ENCODE measurements at places on chromosomes 12 and 14. TPM values are rescaled to one million over a fixed set of nuclear protein-coding genes. Genes with fewer than 3 reads are reported as not detected.

- peaks cover 11% of the 10 kb centered on the region for H3K27me3 ChIP-seq
- peaks cover 6% of the 10 kb centered on the region for H3K4me1 ChIP-seq
- no peak overlapping the region for H3K27ac ChIP-seq
- peak; percentile 68 for DNase-seq
- H3K36me3 ChIP-seq = no peaks in the 10 kb centered on the region
Measured at GRCh38 chr14:106691601-106692291, 1165.4 kb downstream of the TMEM121 start.

DNA sequence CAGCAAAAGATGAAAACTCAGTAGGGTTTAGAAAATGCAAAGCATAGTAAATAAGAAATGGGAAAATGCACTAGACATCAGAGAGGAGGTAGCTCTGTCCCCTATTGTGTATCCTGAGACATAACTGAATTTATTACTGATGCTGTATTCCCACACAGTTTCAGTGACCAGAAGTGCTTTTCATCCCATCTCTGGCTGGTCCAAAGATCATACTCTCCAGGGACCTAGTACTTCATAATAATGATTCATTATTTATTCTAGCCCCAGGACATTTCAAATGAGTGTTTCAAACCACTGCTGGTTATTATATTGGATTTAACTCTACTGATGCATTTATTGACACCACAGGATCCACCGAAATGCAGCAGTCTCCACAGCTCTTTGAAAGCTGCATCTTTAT, 163.3 kb downstream of the PAWR start:
- H3K4me1 ChIP-seq = no peaks in the 10 kb centered on the region
- no peaks in the 10 kb centered on the region for H3K27me3 ChIP-seq
- H3K27ac ChIP-seq = no peak overlapping the region
- H3K4me3 ChIP-seq = no peak overlapping the region

- no peaks in the 10 kb centered on the region for H3K36me3 ChIP-seq
- H3K4me3 ChIP-seq = no peak overlapping the region
- no peaks in the 10 kb centered on the region for H3K27me3 ChIP-seq
- peaks cover 14% of the 10 kb centered on the region for H3K4me1 ChIP-seq
Measured at GRCh38 chr12:26281320-26281719, 85.9 kb downstream of the SSPN start.

The FAM222A gene
- 2.4 TPM for total RNA-seq

The ADAM21 gene
- not detected for total RNA-seq

- H3K4me1 ChIP-seq = peaks cover 69% of the 10 kb centered on the region
- DNase-seq = no peak
- H3K4me3 ChIP-seq = no peak overlapping the region
- no peak overlapping the region for H3K27ac ChIP-seq
- H3K36me3 ChIP-seq = peaks cover 26% of the 10 kb centered on the region
Measured at GRCh38 chr14:50791201-50791600, 39.8 kb downstream of the NIN start.

GRCh38 chr12:49304161-49304560, 9.2 kb downstream of the PRPH start:
- DNase-seq = no peak
- H3K27me3 ChIP-seq = peaks cover 28% of the 10 kb centered on the region
- no peak overlapping the region for H3K27ac ChIP-seq
- H3K4me3 ChIP-seq = no peak overlapping the region
- peaks cover 6% of the 10 kb centered on the region for H3K4me1 ChIP-seq
- H3K36me3 ChIP-seq = no peaks in the 10 kb centered on the region

DNA sequence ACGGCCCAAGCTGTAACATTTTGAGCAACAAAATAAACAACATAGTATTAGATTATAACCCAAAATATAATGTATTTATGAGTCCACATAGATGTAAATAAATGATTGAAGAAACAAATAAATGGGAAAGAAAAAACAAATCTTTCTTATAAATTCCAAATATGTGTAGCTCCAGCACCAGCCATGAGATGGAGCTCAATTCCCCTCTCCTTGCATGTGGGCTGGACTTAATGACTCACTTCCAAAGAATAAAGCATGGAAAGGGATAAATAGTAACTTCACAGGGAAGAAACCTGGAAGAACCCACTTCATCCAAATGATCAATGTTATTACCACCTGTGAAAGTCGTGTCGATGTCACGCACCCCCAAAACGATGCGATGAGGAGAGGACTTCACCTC, 158.8 kb downstream of the RPAP3 start:
- no peak for DNase-seq
- peaks cover 4% of the 10 kb centered on the region for H3K4me1 ChIP-seq
- H3K27ac ChIP-seq = no peak overlapping the region
- no peak overlapping the region for H3K4me3 ChIP-seq
- no peaks in the 10 kb centered on the region for H3K27me3 ChIP-seq

GRCh38 chr14:44388306-44388705, 118.8 kb downstream of the FSCB start:
- no peaks in the 10 kb centered on the region for H3K36me3 ChIP-seq
- no peaks in the 10 kb centered on the region for H3K4me1 ChIP-seq
- no peak overlapping the region for H3K4me3 ChIP-seq
- no peak overlapping the region for H3K27ac ChIP-seq
- H3K27me3 ChIP-seq = no peaks in the 10 kb centered on the region
